ENCODE measurements at places on chromosomes 12 and 14. TPM values are rescaled to one million over a fixed set of nuclear protein-coding genes. Genes with fewer than 3 reads are reported as not detected.

DNA sequence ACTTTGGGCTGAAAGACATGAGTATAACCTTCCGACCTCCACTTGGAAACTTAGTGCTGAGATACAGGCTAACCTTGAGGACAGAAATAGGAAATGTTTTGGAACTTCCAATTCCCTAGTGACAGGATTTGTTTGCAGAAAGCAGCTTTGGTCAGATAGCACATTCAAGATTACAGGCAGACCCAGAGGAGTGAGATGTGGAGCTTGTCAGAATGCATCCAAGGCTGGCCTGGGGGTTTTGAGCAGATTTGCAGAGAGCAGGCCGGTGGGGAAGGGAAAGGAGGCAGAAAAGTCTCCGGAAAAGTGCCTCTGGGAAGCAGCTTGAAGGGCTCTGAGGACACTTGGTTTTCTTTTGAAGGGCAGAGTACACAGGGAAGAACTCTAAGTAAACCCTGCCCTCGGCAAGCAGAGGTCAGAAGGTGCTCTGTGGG is 180.3 kb downstream of the ETV6 start:
- H3K4me3 ChIP-seq: no peak overlapping the region
- peak overlapping the region; percentile 41 for H3K27ac ChIP-seq
- no peaks in the 10 kb centered on the region for H3K27me3 ChIP-seq
- H3K36me3 ChIP-seq: no peaks in the 10 kb centered on the region

GRCh38 chr12:130147875-130148596 is 14.2 kb upstream of the FZD10 start:
- no peak overlapping the region for H3K4me3 ChIP-seq
- peaks cover 22% of the 10 kb centered on the region for H3K27me3 ChIP-seq
- no peak overlapping the region for H3K27ac ChIP-seq
- H3K36me3 ChIP-seq: no peaks in the 10 kb centered on the region
- DNase-seq: no peak

DNA sequence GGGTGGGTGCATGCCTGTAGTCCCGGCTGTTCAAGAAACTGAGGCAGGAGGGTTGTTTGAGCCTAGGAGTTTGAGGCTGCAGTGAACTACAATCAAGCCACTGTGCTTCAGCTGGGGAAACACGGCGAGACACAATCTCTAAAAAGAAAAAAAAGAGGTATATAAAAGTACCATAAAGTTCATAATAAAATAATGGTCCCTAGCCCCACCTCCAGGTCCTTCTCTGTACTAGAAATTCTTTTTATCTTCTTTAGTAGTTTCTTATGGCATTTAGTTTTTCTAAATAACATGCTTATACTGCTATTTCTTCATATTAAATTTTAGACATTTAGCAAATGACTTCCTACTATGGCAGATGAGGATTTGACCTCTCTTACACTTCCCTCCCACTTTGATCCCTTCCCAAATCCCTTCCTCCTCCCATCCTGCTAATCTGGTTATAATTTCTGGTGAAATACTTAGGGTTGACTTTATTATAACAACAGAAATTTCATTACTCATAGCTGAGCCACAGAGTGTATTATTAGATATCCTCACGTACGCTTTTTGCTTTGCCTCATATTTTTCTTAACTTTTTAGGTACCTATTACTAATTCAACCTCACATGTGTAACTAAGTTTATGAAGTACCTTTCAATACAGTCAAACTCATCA is 94.7 kb downstream of the SLC41A2 start:
- no peaks in the 10 kb centered on the region for H3K27me3 ChIP-seq
- no peaks in the 10 kb centered on the region for H3K36me3 ChIP-seq
- H3K4me3 ChIP-seq: no peak overlapping the region
- DNase-seq: no peak
- no peaks in the 10 kb centered on the region for H3K4me1 ChIP-seq

GRCh38 chr14:106606936-106607335 is 1080.6 kb downstream of the TMEM121 start:
- no peak for DNase-seq
- H3K27me3 ChIP-seq: no peaks in the 10 kb centered on the region
- no peaks in the 10 kb centered on the region for H3K4me1 ChIP-seq
- no peak overlapping the region for H3K4me3 ChIP-seq
- H3K36me3 ChIP-seq: no peaks in the 10 kb centered on the region

DNA sequence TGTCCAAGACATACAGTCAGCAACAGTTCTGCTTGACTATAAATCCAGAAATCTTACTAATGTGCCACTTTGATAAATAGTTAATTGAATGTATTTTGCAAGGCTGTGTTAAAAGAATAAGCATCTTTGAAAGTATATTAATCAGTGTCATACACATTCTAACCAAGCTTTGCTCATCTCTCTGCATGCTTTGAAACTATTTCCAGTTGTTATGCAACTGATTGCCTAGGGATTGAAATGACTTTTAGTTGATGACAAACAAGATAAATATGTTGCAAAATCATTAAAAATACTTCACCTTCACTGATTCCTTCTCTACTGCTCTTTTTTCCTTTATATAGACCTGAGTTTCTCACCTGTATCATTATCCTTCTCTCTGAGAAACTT is 91.3 kb downstream of the AEBP2 start:
- DNase-seq: no peak
- no peak overlapping the region for H3K4me3 ChIP-seq
- H3K27me3 ChIP-seq: no peaks in the 10 kb centered on the region
- H3K27ac ChIP-seq: no peak overlapping the region

DNA sequence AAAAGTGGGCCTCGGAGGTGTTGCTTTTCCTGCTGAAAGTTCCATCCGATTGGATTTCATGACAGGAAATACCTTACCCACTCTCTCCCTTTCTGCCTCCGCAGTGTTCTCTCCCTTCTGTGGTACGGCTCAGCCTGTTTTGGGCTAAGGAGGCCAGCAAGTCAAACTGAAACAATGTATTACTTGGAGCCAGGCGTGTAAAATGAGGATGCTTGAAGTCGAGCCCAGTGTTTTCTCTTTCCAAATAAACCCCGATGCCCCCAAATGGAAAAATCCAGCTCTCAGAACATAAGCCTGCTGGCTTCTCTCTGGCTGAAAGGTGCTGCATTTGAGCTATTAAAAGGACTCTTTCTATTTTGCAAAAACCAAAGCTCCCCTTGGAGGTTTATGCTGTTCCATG is 124.7 kb downstream of the ZNF664 start:
- H3K36me3 ChIP-seq: no peaks in the 10 kb centered on the region
- no peak for DNase-seq
- H3K27ac ChIP-seq: peak overlapping the region; percentile 48
- H3K4me3 ChIP-seq: peak overlapping the region; percentile 4
- no peaks in the 10 kb centered on the region for H3K4me1 ChIP-seq

DNA sequence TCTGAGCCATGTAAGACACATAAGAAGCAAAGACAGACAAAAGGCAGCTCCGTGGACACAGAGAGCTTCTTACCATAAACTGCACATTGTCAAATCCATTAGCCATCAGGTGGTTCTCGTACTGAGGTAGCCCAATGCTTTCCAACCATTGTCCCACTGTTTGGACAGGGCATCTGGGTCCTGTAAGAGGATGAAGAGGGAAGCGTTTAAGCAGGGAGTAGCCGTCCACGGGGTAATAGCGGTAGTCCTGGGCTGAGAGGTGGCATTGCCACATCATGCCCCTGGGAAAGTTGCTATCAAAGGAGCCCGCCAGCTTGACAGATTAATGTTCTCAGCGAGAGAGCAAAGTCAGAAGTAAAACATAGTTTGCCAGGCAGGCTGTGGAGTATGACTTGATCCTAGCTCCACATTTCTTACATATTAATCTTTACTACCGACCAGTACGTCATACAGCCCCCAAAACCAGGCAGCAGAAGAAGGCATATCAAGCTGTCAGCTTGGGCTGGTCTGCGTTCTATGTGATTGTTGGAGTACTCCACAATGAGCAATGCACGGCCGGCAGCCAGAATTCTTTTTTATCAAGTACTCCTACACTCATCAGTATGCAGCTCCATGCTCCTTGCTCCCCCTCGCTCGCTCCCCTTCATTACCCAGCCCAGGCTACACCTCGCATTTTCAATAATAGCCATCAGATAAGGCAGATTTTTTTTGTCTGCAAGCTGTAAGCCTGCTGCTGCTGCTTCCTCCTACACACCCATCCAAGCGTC is 493.2 kb upstream of the GARIN6 start:
- no peaks in the 10 kb centered on the region for H3K36me3 ChIP-seq
- no peak for DNase-seq
- H3K4me3 ChIP-seq: peak overlapping the region; percentile 1
- H3K27ac ChIP-seq: no peak overlapping the region
- H3K27me3 ChIP-seq: no peaks in the 10 kb centered on the region
- peaks cover 5% of the 10 kb centered on the region for H3K4me1 ChIP-seq

DNA sequence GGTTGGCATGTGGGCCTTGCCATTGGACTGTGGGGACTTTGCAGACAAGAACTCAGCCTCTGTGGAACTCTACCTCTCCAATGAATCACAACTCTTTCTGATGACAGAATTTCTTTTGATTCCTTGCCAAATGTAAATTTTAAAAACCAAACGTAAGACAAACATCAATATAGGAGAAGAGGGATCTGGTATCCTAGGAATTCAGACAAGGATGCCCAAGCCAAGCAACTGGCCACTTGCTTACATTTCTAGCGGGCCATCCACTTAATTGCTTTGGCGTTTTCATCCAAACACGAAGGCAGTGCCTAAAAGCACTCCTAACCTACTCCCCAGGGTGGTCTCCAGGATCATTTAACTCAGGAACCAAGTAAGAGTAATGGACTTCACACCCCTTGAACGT is 23.4 kb upstream of the RAB35 start:
- H3K27me3 ChIP-seq: no peaks in the 10 kb centered on the region
- H3K4me1 ChIP-seq: no peaks in the 10 kb centered on the region
- DNase-seq: no peak
- no peak overlapping the region for H3K27ac ChIP-seq
- H3K36me3 ChIP-seq: peaks cover 71% of the 10 kb centered on the region
- H3K4me3 ChIP-seq: no peak overlapping the region

DNA sequence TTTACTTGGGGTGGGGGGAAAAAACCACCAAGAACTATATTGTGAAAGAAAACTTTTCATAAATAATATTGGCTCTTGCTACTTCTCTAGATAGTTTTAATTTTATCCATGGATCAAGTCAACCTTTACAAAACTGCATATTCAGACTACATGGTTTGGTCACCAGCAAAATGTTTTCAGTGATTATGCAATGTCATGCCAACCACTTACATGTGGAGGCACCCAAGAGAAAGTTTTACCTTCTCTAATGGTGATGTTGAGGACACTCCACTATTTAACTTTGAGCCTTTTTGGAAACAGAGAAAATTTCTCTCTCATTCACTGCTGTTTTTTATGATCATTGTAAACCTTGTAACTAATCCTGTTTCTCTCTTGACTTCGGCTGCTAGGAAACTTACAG is 21.6 kb downstream of the PLCZ1 start:
- no peaks in the 10 kb centered on the region for H3K27me3 ChIP-seq
- H3K27ac ChIP-seq: no peak overlapping the region
- H3K4me3 ChIP-seq: no peak overlapping the region
- no peaks in the 10 kb centered on the region for H3K4me1 ChIP-seq
- no peaks in the 10 kb centered on the region for H3K36me3 ChIP-seq
- DNase-seq: no peak

- H3K27ac ChIP-seq: no peak overlapping the region
- H3K27me3 ChIP-seq: no peaks in the 10 kb centered on the region
- no peak overlapping the region for H3K4me3 ChIP-seq
- peaks cover 15% of the 10 kb centered on the region for H3K4me1 ChIP-seq
- H3K36me3 ChIP-seq: no peaks in the 10 kb centered on the region
These were observed 843.2 kb downstream of the GALC start for GRCh38 chr14:87149583-87150354.

DNA sequence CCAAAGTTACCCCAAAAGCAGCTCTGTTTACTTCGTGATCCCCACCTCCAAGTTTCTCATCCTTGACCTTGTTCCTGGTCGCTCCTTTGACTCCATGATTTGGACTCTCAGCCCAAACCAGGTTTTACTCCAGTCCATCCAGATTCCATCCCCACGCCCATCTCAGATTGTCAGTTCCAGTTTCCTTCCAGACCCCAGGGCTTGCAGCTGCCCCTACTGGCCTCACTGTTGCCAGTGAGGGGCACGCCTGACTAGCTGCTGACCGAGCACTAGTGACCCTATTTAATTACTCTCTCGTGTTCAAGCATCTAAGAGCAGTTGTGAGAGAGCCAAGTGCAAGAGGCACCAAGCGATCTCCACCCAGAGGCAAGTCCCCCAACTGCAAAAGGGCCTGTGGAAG is 155.1 kb upstream of the FUT8 start:
- no peak for DNase-seq
- no peaks in the 10 kb centered on the region for H3K4me1 ChIP-seq
- H3K36me3 ChIP-seq: no peaks in the 10 kb centered on the region
- H3K27me3 ChIP-seq: no peaks in the 10 kb centered on the region
- H3K27ac ChIP-seq: no peak overlapping the region

DNA sequence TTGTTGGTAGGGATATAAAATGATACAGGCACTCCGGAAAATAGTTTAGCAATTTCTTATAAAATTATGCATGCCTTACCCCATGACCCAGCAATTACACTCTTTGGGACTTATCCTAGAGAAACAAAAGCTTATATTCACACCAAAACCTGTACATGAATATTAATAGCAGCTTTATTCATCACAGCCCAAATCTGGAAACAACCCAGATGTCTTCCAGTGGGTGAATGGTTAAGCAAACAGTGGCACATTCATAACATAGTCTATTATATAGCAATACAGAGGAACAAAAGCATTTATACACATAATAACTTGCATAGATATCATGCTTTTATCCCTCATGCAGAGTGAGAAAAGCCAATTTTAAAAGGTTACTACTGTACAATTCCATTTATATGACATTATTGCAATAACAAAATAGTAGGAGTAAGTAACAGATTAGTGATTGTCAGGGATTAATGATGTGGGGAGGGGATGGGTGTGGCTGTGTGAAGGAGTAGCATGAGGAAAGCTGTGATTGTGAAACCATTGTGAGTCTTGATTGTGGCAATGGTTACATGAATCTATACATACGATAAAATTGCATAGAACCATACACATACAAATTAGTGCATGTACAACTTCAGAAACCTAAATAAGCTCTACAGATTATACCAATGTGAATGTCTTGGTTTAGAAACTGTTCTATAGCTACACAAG is 363.1 kb upstream of the OR4E1 start:
- H3K4me1 ChIP-seq: no peaks in the 10 kb centered on the region
- H3K4me3 ChIP-seq: no peak overlapping the region
- H3K27me3 ChIP-seq: no peaks in the 10 kb centered on the region
- no peak overlapping the region for H3K27ac ChIP-seq
- no peak for DNase-seq
- H3K36me3 ChIP-seq: no peaks in the 10 kb centered on the region

IL31 gene
- not detected for total RNA-seq

All from sigmoid colon (tissue), 7 donors.